NB4 (cell line): ENCODE measurements at places on chromosomes 3 and 15.

GRCh38 chr3:172135185-172135584 is 95.8 kb downstream of the FNDC3B start:
- DNase-seq, result no peak

GRCh38 chr3:143171141-143171980 is 51.8 kb downstream of the CHST2 start:
- peak; percentile 89 for DNase-seq

- DNase-seq, result no peak
Measured at GRCh38 chr15:25345943-25346342, 92.9 kb downstream of the UBE3A start.

DNA sequence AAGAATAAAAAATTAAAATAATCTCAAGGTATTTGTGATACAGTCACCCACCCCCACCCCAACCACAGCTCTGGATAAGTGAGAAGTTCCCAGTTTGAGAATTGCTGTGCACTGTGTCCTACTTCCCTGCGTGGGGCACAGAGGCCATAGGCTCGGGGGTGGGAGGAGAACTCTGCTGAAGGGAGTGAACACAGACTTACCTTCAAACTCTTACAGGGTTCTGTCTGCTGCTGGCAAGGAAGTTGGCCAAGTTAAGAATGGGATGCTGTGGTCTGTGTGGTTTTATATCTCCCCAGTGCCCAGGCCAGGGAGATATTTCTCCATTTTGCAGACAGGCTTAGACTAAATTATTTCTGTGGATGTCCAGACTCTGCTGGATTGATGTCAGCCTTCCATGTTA is 37.6 kb downstream of the SPTSSB start:
- DNase-seq, result peak; percentile 17
